ENCODE measurements at places on chromosomes 13 and 19.

DNA sequence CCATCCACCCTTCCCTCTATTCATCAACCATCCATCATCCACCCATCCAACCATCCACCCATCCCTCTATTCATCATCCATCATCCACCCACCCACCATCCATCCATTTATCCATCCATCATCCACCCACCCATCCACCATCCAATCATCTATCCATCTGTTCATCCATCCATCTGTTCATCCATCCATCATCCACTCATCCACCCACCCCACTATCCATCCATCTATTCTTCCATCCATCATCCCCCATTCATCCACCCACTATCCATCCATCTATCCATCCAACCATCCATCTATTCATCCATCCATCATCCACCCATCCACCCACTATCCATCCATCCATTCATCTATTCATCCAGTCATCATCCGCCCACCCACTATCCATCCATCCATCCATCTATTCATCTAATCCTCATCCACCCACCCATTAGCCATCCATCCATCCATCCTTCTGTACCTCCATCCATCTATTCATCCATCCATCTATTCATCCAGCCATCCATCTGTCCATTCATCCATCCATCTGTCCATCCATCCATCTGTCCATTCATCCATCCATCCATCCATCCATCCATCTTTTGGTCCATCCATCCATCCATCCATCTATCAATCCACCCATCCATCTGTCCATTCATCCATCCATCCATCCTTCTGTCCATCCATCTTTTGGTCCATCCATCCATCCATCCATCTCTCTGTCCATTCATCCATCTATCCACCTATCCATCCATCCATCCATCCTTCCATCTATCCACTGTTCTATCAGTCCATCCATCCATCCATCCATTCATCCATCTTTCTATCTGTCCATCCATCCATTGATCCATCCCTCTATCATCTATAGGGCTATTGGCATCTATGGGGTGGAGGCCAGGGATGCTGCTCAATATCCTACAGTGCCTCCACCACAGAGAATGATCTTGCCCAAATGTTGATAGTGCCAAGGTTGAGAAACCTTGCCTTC is 47.5 kb downstream of the CPAMD8 start:
- DNase-seq = no peak

DNA sequence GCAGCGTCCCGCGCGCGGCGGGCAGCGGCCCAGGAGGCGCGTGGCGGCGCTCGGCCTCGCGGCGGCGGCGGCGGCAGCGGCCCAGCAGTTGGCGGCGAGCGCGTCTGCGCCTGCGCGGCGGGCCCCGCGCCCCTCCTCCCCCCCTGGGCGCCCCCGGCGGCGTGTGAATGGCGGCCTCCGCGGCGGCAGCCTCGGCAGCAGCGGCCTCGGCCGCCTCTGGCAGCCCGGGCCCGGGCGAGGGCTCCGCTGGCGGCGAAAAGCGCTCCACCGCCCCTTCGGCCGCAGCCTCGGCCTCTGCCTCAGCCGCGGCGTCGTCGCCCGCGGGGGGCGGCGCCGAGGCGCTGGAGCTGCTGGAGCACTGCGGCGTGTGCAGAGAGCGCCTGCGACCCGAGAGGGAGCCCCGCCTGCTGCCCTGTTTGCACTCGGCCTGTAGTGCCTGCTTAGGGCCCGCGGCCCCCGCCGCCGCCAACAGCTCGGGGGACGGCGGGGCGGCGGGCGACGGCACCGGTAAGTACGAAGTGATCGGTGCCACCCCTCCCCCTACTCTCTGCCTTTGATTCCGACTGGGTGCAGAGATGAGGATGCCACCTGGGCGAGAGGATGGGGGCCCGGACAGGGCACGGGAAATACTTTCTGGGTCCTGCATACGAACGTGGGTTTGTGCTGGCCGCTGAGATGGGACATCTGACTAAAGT is 874 bp downstream of the TRIM28 start:
- no peak for DNase-seq

- DNase-seq = no peak
Measured at GRCh38 chr19:10861103-10861651, 10.2 kb upstream of the CARM1 start.

DNA sequence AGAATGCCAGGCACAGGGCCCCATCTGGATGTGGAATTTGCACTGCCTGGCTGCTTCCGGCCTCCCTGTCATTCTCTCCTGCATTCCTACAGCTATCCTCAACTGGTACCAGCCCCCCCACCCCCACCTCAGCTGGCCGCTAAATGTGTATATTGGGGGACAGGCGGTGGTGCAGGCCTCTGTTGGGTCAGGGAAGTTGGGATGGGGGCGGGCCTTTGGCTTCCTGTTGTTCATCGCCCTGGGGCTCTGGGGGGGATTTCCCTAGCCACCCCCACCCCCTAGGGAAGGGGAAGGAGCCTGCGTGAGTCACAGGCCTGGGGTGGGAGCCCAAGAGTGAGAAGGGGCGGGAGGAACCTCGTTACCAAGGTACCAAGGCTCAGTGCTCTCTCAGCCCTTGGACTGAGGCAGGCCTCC is 10.6 kb downstream of the POU2F2 start:
- no peak for DNase-seq

- DNase-seq = no peak
Measured at GRCh38 chr13:103568314-103568713, 502.1 kb upstream of the SLC10A2 start.

- DNase-seq = no peak
Measured at GRCh38 chr13:50794226-50794625, 49.3 kb downstream of the DLEU7 start.

- no peak for DNase-seq
Measured at GRCh38 chr13:27979001-27979643, 9.4 kb downstream of the URAD start.

DNA sequence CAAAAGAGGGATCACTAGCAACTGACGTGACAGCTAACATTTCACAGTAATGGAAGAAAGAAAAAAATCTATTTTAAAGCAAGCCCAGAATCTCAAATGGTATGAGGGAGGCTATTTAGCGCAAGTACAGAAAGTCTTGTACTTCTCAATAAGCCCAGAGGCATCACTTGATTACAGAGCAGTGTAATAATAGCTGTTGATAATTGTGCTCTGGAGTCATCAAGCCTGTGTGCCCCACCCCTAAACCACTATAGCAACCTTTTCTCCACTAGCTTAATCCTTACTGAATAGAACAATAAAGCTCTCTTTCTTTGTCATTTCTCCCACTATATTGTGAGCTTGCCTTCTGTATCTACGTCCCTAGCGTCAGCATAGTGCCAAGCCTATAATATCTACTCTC is 56.6 kb downstream of the FREM2 start:
- no peak for DNase-seq

DNA sequence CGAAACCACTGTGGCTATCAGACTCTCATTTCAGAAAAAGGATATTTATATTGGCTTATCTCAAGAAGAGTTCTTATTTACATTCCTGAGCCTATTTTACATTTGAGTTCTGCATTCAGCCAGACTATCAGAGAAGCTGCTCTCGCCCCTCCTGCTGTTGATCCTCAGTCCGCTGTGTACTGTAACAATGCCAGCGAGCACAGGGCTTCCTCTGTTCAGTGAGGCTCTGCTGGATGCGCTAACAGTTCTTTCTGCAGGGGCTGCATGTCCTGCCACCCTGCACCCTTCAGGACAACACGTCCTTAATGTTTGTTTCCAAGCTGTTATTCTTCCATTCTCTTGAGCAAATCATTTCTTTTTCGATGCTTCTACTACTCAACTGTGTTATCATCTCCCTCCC is 463.7 kb upstream of the SGCG start:
- no peak for DNase-seq

DNA sequence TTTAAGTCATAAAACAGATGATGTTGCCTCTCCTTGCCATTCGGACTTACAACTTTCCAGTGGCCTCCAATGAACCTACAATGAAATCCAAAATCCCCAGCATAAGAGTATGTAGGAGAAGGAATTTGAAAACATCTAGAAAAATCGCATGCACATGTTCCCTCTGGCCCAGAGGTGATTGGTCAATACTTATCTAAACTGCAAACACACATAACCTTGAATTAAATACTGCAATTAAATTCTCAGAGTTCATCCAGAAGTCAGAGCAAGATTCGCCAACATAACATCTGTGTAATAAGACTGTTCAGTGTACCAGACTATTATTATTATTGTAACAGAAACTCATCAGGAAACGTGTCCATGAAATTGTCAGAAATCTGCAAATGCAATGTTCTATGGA is 82.2 kb upstream of the USP29 start:
- no peak for DNase-seq

DNA sequence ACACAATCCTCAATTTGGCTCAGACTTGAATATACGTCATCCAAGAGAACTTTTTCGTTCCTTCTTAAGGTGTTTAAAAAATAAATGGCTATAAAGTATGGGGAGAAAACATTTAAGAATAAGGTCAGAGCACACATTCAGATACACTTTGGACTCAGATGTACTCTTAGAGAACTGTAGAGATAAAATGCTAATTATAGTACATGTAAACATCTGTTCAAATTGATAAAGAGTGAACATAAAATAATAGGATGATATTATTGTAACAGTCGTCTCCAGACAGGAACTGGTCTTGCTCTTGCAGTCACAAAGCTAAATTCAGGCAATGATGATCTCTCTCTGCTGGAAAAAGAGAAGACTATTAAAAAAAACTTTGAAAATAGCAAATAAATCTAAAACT is 91.4 kb downstream of the RBM26 start:
- no peak for DNase-seq

GRCh38 chr13:98785405-98785804 is 32.9 kb upstream of the SLC15A1 start:
- no peak for DNase-seq

DNA sequence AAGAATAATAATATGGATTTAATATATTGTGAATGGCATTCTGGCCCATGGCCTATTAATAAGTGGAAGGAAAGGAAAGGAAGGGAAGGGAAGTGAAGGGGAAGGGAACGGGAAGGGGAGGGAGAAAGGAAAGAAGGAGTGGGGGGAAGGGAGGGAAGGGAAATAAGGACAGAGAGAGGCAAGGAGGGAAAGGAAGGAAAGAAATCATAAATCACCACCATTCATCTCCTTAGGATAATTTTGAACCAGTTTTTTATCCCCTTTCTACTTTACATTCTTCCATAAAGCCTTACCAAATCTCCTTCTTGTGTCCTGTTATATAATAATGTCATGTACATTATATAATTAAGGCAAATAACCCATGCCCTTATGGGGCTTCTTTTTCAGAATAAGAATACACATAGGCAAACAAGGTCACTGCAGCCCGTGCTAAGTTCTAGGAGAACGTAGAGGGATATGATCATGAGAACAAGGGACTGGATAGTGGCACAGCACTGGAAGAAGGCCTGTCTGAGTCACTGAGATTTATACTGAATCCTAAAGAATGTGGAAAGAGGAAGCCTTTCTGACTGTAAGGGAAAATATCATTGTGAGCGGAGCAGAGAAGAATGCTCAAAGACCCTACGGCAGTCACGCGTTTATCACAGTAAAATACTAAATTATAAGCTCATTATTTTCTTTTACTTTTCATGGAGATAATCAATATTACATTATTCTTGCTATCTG is 444.5 kb upstream of the GPC6 start:
- no peak for DNase-seq

GRCh38 chr13:67389171-67389570 is 159.0 kb upstream of the PCDH9 start:
- DNase-seq = no peak

GRCh38 chr13:24328145-24328544 is 18.8 kb downstream of the C1QTNF9 start:
- no peak for DNase-seq

DNA sequence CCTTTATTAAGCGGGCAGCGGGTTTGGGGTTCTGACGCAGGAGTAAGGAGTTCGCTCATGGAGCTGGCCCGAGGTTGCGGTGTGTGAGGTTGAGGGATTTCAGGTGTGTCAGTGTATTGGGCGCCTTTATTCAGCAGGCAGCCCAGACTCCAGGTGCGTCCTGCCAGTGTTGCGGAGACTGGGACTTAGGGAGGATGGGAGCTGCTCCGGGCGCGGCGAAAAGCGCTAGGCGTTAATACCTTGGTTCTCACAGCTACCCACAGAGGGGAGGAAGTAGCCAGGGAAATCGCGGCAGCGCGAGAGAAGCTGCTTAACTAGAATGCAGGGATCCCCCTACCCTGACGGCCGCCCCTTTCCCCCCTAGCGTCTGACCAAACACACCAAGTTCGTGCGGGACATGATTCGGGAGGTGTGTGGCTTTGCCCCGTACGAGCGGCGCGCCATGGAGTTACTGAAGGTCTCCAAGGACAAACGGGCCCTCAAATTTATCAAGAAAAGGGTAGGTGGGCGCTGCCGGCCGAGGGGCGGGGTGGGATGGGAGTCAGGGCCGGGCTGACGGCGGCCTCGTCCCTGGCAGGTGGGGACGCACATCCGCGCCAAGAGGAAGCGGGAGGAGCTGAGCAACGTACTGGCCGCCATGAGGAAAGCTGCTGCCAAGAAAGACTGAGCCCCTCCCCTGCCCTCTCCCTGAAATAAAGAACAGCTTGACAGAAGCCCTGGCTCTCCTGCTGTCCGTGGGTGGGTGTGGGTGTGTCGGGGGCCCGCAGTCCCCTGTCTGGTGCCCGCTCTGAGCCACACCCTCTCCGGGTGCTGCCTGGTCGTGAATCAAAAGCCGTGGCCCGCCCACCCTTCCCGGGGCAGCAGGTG is 1.1 kb downstream of the RPL36 start:
- DNase-seq = no peak

GRCh38 chr19:50632151-50632835 is 7.4 kb downstream of the SYT3 start:
- DNase-seq = no peak

GRCh38 chr13:105307776-105308175 is 1227.7 kb downstream of the EFNB2 start:
- no peak for DNase-seq

- DNase-seq = no peak
Measured at GRCh38 chr19:48569814-48570213, 17.8 kb downstream of the SULT2B1 start.

- DNase-seq = no peak
Measured at GRCh38 chr19:36061367-36061766, 6.7 kb downstream of the WDR62 start.

- no peak for DNase-seq
Measured at GRCh38 chr13:35724446-35724845, 248.0 kb upstream of the MAB21L1 start.

DNA sequence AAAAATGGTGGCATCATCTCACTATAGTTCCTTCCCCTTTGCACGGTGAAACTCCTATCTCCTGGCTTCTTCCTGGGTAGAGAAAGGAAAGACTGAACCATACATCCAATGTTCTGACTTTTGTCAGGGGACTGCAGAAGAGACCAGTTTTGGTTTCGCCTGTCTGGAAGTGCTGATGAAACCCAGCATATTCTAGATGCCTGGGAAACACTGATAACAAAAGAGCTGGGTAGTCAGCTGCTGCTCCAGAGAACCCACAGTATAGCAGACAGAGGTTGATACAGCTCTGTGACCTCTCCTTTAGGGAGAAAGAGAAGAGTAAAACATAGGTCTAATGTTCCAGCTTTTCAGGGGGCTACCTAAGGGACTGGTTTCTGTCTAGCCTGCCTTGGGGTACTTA is 695.3 kb downstream of the DIAPH3 start:
- DNase-seq = no peak

GRCh38 chr19:33814181-33815165 is 17.8 kb downstream of the KCTD15 start:
- DNase-seq = no peak

GRCh38 chr13:101474419-101474957 is 22.0 kb downstream of the ITGBL1 start:
- no peak for DNase-seq

Measured in coronary artery (tissue), 2 donors.